ENCODE measurements at places on chromosomes 1 and 21.

DNA sequence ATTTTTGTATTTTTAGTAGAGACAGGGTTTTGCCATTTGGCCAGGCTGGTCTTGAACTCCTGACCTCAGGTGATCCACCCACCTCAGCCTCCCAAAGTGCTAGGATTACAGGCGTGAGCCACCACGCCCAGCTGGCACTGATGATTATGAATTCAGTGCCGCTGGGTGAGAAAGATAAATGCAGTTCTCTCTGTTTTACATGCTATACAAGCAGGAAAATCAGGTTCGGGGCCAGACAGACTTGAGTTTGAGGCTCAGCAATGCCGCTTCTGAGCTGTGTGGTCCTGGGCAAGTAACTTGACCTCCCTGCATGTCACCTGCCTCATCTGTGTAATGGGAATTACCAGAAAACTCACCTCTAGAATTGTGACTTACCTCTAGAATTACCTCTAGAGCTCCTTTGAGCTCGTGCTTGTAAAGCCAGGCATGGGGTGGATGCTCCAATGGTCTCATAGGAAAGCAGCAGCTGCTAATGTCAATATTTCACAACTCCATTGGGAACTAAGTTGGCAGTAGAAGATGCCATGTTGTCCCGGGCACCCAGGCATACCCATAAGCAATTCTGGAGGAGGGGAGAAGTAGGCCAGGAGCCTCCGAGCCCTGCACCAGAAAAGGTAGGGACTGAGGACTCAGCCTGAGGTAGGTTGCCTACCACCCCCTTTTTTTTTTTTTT, 119.8 kb upstream of the SLC25A33 start:
- no peak for DNase-seq

DNA sequence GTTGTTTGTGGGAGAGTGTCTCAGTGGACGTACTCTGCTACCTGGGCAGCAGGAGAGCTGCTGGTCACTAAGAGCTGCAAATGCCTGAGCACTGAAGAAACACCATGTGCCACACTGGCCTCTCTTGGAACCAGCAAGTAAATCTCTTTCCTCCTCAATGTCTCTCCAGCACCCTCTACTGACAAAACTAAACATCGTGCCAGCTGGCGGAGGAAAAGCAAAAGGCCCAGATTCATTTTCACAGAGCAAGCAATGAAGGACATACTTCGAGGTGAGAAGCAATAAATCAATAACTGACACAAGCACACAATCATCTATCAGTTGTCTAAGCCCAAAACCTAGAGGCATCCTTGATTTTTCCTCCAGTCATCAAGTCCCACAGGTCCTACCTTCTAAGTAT, 78.1 kb downstream of the RERE start:
- no peak for DNase-seq

DNA sequence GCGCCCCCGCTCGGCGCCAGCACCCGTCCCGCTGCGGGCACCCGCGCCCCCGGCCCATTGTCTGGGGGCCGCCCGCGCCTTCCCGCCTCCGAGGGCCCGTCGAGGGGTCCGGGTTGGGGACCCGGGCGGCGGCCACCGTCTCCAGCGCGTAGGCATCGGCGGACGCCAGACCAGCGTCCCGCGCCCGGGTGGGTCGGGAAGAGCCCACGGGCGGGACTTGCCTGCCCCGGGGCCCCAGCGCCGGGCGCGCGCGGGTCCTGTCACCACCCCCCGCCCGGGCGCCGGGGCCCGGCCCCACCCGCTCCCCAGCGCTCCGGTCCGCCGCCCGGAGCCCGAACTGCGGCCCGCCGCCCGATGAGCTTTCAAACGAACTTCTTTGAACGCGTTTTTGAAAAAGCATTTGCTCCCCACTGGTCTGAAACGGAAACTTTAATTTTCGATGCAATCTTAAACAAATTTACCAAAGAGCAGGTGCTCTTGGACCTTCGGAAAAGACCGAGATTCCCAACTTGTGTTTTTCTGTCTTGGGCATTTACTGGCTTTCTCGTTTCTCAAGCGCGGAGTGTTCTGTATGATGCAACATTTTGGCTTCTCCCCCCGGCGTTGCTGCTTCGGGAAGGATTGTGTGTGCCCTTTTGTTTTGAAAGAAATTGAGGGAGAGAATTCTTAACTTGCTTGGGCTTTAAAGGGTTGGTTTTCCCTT, 615 bp downstream of the CLIC4 start:
- peak; percentile 51 for DNase-seq

- peak; percentile 93 for DNase-seq
Measured at GRCh38 chr1:15703562-15703961, 19.4 kb downstream of the PLEKHM2 start.

DNA sequence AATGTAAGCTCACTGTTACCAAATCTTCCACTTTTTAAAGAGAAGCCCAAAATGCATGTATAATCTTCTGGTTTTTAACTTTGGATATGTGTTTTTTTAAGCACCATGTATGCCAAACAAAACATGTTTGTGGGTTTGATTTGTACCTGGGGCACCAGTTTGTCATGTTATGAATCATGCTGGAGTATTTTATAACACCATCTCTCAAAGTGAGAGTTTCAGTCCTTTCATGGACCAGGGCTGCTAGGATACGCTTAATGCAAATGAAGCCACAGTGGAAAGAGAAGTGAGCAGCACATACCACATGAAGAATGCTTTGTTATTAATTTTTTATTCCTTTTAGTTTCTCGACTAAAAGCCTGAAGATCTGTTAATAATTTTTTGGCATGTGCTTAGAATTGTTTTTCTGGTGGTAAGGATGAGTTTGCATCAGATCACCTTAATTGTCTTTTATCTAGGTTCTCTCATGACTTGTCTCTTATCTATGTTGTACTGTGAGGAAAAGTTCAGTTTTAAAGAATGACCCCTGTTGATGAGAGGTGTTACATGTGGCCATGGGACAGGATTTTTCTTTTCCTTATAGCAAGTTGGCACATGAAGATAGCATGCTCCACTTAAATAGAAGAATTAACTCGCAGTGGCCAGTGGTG, 2.0 kb upstream of the RABGAP1L start:
- DNase-seq, result no peak

GRCh38 chr1:222897527-222898190, 82.8 kb downstream of the DISP1 start:
- DNase-seq, result no peak

DNA sequence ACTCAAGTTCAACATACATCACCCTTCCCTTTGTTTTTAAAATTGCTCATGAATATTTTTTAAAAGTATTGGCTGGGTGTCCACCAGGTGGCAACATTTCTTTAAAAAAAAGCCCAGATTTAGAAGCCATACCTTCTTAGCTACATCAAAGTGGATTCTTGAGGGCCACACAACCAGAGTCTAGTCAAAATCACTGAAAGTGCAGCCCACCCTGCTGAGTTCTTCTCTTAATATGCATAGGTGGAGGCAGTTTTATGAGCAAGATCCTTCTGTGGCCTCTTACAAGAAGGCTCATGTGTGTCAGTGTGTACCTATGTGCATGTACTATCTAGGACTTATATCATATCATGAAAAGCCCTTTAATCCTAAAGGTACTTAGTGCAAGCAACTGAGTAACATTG, 16.9 kb upstream of the GNG12 start:
- peak; percentile 52 for DNase-seq

DNA sequence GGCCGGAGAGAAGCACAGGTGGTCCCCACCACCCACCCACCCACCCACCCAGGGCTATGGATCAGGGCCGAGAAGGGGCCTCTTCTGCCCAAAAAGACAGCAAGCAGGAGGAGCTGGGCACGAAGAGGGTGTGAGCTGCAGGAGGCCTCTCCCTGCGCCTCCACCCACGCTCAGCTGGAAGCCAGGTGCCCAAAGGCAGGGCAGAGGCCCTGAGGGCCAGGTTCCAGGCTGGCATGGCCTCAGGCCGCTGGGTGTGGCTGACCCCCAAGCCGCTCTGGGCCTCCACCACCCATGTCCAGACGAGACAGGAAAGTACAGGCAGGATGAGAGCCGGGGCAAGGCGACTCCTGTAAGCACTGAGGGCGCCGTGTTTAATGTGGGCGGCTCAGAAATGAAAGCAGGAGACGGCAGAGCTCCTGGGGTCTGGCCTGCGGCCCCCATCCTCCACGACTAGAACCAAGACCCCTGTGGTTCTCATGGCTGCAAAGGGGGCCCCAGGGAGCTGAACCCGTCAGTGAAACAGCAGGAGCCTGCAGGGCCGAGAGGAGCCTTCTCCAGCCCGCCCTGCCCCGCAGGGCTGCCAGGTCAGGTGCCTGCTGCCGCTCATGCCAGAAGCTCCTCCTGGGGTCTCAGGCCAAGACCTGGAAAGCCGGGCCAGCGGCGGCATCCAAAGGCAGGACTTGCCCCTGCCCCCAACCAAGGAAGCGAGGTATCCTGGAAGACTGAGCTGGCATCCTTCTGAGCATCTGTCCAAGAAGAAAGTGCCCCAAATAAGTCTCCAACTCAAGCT, 56.0 kb downstream of the MEGF6 start:
- DNase-seq, result no peak

Data from cardiac muscle cell (in vitro differentiated cells and primary cell).